ENCODE measurements at places on chromosomes 3 and 15.

DNA sequence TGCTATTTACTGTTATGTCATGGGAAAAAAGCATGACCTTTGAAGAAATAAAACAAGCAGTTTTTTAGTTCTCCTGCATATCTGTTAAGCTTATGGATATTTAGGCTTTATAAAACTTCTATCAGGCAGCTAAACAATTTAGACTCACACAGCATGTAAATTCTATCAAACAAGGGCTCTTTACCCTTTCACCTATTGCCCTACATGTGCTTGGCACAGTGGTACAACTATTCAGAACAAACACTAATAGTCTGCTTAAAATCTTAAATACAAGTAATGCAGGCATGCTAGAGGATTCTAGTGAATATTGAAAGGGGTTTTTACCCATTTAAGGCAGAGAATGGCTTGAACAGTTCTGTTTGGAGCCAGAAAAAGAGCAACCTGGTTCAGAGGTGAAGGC, 23.4 kb upstream of the NANOGP8 start:
- no peak for DNase-seq

- DNase-seq, result peak; percentile 48
Observed at GRCh38 chr15:25439369-25439836, 579 bp upstream of the UBE3A start.

- DNase-seq, result no peak
Observed at GRCh38 chr15:62026487-62027262, 33.6 kb downstream of the VPS13C start.

- DNase-seq, result peak; percentile 75
Observed at GRCh38 chr3:129313665-129314385, 35.2 kb downstream of the HMCES start.

DNA sequence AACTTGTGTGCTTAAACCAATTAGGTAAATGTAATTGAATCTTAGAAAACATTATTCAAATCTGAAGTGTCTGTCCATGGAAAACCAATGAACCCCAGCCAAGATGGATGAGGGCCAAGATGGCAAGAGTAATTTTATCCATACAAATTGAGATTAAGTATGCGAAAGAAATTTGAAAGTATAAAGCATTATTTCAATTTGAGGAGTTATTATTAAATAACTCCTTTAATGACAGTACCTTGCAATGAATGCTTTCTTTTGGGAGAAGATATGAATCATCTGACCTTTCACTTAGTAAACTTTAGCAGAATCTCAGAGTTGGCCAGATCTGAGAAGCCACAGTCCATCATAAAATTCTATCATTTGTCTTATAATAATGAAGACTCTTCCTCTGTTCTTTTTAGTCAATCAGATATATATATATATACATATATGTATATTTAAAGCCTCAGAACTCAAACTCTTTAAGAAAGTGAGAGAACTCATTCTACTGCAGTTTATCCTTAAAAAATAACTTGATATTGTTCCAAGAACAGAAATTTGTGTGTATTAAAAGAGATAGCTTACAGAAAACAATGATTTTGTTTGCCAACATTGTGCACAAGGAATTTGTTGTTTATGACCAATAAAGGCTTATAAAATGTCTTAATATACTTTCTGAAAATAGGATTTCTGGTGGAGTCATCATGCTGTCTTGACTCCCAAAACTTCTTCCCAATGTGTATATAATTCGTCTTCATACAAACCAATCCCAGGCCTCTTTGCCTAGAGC, 434.8 kb upstream of the THBS1 start:
- DNase-seq, result peak; percentile 60

DNA sequence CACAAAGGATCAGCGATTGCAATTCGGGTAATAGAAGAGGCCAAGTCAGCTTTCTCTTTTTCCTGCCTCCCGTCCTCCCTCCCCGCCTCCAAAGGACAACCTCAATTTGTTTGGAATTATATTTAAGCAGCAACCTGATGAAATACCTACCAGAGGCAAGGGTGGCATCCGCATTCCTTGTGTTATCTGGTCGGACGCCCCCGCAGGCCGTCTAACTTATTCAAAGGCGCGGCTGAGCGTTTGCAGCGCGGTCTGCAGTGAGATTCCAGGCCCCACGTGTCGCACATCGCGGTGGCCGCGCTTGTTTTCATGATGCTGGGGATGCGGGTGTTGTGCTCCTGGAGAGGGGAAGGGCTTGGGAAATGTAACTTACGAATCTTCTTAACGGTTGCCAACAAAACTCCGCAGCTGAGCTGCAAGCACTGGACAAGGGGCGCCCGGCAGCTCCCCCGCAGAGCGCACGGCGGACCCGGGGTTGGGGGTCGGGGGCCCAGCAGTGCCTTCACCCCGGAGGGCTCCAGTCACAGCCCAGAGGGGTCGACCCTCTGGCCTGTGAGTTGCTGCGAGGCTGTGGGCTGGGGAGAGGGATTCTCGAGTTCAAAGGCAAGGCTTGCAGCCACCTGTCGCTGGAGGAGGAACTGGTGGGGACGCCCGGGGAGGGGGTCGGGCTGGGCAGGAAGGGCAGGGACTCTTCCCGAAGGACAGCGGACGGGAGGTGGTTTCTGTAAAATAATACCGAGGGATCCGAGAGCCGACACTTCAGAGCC, 20.5 kb upstream of the RGMA start:
- DNase-seq, result no peak

DNA sequence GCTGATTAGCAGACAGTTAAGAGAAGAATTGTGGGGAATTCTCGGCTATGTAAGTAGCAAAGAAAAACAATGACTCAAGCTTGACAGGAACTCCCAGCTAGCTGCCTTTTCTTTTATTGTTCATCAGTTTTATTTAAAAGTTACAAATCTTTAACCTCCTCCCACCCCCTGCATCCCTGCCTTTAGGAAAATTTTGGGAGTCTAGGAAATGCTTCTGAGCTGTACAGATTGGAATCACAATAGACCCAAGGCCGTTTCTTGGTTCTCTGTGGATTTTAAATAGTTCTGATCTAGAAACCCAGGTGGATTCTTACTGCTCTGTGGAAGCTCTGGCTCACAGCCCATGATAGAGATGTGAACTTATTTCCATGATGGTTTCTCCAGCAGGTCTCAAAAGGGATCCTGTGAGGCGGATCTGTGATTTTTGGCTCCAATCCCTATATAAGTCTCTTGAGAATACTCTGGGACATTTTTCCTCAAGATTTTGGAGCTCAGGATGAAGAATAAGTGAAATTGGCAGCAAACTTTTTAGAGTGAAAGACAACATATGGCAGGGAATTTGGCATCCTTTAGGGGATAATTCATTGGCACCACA, 312.3 kb downstream of the EPHA3 start:
- DNase-seq, result no peak

DNA sequence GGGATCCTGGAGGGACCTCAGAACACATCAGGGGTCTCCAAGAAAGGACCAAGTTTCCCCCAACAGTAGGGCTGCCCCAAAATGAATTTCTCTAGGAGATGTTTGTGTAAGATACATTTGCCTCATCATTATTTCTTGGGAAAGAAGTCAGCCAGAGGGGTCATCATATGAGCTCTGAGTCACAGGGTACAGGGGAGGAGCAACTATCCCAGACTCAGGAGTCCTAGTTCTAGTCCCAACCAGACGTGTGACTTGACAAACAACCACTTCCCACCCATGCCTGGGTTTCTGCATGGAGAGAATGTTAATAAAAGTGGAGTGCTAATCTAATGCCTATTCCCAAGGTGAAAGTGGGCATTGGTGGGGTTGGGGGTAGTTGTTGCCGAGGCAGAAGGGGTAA, 144.1 kb downstream of the ALDH1A2 start:
- peak; percentile 76 for DNase-seq

- peak; percentile 68 for DNase-seq
Observed at GRCh38 chr3:138124706-138125355, 7.4 kb downstream of the A4GNT start.

- DNase-seq, result no peak
Observed at GRCh38 chr15:89754361-89755154, 3.5 kb upstream of the MESP1 start.

- DNase-seq, result no peak
Observed at GRCh38 chr3:42120866-42121265, 29.7 kb downstream of the TRAK1 start.

DNA sequence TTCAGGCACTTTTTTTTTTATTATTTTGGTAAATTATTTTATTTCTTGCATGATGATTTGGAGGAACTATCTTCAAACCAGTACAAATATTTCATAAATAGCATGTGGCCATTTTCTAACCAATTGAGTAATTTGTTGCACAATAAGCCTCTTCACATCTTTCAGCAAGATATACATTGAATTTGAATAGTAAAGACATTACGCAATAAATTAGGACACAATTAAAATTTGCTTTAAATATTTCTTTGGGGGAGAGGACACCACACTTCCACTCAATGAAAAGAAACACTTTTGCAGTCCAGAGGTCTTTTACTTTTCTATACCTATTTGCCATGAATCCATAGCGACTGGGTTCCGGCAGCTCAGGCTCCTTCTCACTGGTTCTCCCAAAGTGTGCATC, 762.6 kb upstream of the GOLIM4 start:
- DNase-seq, result no peak

- no peak for DNase-seq
Observed at GRCh38 chr15:31304751-31305365, 21.8 kb upstream of the KLF13 start.

DNA sequence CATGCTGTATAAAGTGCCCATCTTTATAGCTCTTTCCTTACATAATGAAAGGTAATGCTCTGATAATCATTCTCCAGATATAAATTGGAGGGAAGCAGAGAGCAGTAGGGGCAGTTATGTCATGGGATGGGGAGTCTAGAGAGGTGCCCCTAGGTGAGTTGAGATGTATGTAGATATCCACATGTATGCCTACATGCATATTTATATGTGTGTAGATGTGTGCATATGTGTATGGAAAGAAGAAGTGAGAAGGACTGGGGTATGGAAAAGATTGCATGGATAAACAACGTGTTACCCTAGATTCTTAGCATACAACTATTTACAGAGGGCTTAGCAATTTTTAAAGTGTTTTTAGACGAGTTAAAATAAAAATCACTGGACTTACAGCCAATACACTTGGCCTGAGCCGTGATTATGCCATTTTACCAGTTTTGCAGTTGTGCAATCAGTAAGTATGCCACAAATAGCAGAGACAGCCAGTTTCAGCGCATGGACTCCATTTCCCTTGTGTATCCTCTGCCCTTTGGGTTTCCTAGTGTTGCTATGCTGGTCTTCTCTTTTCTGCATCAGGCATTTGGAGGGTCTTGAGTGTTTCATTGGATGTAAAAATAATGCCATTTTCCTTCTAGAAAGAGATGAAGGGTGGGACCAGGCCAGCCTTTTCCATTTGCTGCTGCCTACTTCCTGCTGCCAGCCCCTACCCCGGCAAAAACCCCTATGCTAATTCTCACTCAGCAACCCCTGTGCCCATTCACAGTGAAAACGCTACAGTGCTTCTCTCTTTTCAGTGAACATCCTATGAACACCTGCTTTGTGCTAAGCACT, 199.4 kb upstream of the NR2E3 start:
- no peak for DNase-seq

GRCh38 chr15:32919749-32920414, 202.1 kb downstream of the GREM1 start:
- peak; percentile 98 for DNase-seq

GRCh38 chr15:68228143-68228970, 1.2 kb downstream of the CLN6 start:
- DNase-seq, result peak; percentile 27

DNA sequence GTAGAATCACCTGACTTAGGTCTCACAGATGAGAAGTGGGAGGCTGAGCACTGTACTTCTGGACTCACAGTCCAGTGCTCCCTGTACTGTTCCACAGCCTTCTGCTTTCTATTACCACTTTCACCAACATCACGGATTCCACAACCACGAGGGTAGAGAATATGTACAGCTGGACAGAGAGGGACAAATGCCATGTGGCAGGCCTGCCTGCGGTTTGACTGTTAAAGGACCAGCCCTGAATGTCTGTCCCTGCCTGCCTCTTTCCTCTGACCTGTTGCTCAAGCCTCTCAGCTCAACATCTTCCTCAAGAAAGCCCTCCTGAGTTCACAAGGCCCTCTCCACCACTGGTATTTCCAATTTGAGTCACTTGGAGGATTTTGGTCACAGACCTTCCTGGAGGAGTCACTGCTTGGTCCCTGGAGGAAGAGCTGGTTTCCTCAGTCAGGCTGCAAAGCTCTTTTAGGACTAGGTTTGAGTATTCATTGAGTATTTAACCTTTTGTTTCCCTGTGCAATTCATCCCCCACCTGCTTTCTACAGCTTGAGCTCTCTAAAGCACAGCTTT, 49.1 kb downstream of the RAB11A start:
- DNase-seq, result no peak

- no peak for DNase-seq
Observed at GRCh38 chr3:139715743-139716360, 38.1 kb upstream of the NMNAT3 start.

GRCh38 chr3:48598323-48599076, 3.4 kb upstream of the COL7A1 start:
- peak; percentile 92 for DNase-seq

DNA sequence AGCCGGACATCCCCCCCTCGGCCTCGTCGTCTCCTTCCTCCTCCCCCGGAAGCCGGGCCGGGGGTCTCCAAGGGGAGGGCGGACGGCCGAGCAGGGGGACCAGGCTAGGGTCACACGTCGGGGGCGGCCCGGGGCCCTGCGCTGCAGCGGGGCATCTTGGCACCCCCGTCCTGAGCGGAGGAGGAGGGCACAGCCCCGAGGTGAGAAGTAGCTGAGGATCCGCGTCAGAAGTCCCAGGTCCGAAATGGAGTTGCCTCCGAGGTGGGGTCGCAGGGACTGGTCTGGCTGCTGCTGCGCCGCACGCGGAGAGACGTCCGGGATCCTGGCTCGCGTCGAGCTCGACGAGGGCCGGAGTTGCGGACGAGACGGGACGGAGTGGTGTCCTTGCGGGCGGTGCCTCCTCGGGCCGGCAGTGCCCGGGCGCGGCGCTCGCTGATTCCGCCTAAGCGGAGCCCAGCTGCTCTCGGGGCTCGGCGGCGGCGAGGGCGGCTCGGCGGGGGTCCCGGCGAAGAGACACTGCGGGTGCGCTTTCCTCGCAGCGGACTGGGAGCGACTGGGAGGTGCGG, at the start of gene ADCY5:
TSS of gene ADCY5 (minus strand) at position 555 of the 566 bp plus-strand sequence. CDS start at position 10, 545 bp downstream.
- DNase-seq, result no peak

DNA sequence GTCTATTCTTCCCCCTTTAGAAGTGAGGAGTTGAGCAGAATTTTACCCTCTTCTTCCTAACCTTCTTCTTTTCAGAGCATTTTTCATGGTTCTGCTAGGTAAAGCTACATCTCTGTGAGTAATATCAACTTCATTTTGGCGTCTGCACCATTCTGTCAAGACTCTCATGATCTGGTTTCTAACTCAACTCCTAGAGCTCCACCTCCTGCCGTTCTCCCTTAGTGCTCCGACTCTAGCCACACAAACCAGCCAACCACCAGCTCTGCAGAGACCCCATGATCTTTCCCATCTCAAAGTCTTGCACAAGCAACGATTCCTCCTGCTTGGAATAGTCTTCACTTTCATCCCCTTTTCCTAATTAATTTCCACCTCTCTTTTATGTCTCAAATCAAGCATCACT, 193.9 kb upstream of the TMC3 start:
- no peak for DNase-seq

GRCh38 chr15:66982250-66982649, 83.2 kb upstream of the SMAD3 start:
- no peak for DNase-seq
